Sigmoid colon (tissue), 7 donors: ENCODE measurements at places on chromosomes 16 and 17. TPM values are rescaled to one million over a fixed set of nuclear protein-coding genes. Genes with fewer than 3 reads are reported as not detected.

The PKMYT1 gene
- polyA plus RNA-seq: 4.2 TPM

The C1QTNF8 gene
- polyA plus RNA-seq: not detected

The LGALS9B gene
- polyA plus RNA-seq: 8.8 TPM

The TOP3A gene
- polyA plus RNA-seq: 5.5 TPM

The CES5A gene
- polyA plus RNA-seq: not detected

The SECTM1 gene
- 105 TPM for polyA plus RNA-seq

The SUPT6H gene
- polyA plus RNA-seq: 14.1 TPM

The DPEP2 gene
- 1.2 TPM for polyA plus RNA-seq

The HOXB2 gene
- 3.0 TPM for polyA plus RNA-seq

The TBC1D3L gene
- 2.1 TPM for polyA plus RNA-seq
